GM23338 (cell line): ENCODE measurements at places on chromosomes 1 and 21.

- no peak overlapping the region for H3K4me3 ChIP-seq
- H3K36me3 ChIP-seq = no peaks in the 10 kb centered on the region
- DNase-seq = no peak
- no peak overlapping the region for H3K27ac ChIP-seq
Measured at GRCh38 chr1:222233444-222234158, 314.3 kb downstream of the HHIPL2 start.

- H3K4me3 ChIP-seq = no peak overlapping the region
- no peaks in the 10 kb centered on the region for H3K4me1 ChIP-seq
- H3K36me3 ChIP-seq = no peaks in the 10 kb centered on the region
- no peak for DNase-seq
- H3K27ac ChIP-seq = no peak overlapping the region
- no peaks in the 10 kb centered on the region for H3K27me3 ChIP-seq
Measured at GRCh38 chr1:53544728-53545515, 85.7 kb downstream of the DMRTB1 start.

- H3K27me3 ChIP-seq = no peaks in the 10 kb centered on the region
- H3K27ac ChIP-seq = 0 out of 2 replicates have a peak overlapping the region, but pooled peaks have one; percentile 74
- peak; percentile 74 for DNase-seq
Measured at GRCh38 chr1:156499194-156499841, 1.3 kb downstream of the MEF2D start.

- no peak for DNase-seq
- H3K27ac ChIP-seq = no peak overlapping the region
- no peaks in the 10 kb centered on the region; the same call in 1 of the 2 replicates for H3K4me1 ChIP-seq
- no peaks in the 10 kb centered on the region for H3K27me3 ChIP-seq
- H3K36me3 ChIP-seq = no peaks in the 10 kb centered on the region
- no peak overlapping the region for H3K4me3 ChIP-seq
Measured at GRCh38 chr21:29656504-29657239, 283.1 kb downstream of the GRIK1 start.

- H3K27me3 ChIP-seq = peaks cover 14% of the 10 kb centered on the region; the same call in 1 of the 2 replicates
- H3K4me1 ChIP-seq = 0 out of 2 replicates have a peak, but pooled peaks cover 4% of the 10 kb centered on the region
- H3K27ac ChIP-seq = no peak overlapping the region
- H3K4me3 ChIP-seq = no peak overlapping the region
- no peaks in the 10 kb centered on the region for H3K36me3 ChIP-seq
Measured at GRCh38 chr21:46664316-46664995, 29.0 kb downstream of the PRMT2 start.

- no peaks in the 10 kb centered on the region for H3K27me3 ChIP-seq
- DNase-seq = no peak
- H3K36me3 ChIP-seq = peaks cover 27% of the 10 kb centered on the region; the same call in 1 of the 2 replicates
- H3K4me1 ChIP-seq = no peaks in the 10 kb centered on the region
- H3K4me3 ChIP-seq = no peak overlapping the region
Measured at GRCh38 chr1:40232444-40232843, 15.3 kb upstream of the TMCO2 start.

DNA sequence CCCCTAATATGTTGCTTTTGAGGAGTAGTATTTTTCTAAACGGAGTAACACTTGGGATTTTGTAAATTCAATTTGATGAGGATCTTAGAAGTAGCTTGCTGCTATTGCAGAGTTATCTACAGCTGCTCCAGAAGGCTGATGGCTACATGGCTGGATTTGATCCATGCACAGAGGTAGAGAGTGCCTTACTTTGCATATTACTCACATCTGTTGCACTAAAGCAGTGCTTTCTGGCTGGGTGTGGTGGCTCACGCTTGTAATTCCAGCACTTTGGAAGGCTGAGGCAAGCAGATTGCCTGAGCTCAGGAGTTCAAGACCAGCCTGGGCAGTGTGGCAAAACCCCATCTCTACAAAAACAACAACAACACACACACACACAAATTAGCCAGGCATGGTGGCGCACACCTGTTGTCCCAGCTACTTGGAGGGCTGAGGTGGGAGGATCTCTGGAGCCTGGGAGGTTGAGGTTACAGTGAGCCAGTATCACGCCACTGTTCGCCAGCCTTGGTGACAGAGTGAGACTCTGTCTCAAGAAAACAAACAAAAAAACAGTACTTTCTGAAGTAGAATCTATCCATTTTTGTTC lies 24.6 kb downstream of the RALGPS2 start:
- no peak overlapping the region for H3K27ac ChIP-seq
- DNase-seq = no peak
- no peaks in the 10 kb centered on the region for H3K27me3 ChIP-seq
- H3K4me1 ChIP-seq = no peaks in the 10 kb centered on the region

DNA sequence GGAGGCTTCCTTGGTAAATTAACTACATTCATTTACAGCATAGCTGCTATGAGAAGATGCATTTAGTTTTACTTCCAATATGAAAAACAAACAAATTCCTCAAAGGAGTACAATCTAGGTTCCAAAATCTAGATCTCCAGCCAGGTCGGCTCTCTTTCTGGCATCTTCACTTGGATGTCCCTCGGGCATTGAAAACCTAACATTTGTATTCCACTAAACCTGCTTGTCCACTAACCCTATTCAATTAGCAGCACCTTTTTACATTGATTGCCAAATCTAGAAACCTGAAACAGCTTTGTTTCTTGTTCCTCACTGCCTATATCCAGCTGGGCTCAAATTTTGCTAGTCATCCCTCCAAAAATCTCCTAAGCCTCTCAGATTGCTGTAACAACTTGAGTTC lies 14.3 kb upstream of the CXADR start:
- H3K4me1 ChIP-seq = no peaks in the 10 kb centered on the region
- H3K4me3 ChIP-seq = no peak overlapping the region
- DNase-seq = no peak
- no peak overlapping the region for H3K27ac ChIP-seq
- H3K36me3 ChIP-seq = no peaks in the 10 kb centered on the region

- no peak for DNase-seq
- no peak overlapping the region for H3K4me3 ChIP-seq
- peaks cover 28% of the 10 kb centered on the region for H3K4me1 ChIP-seq
Measured at GRCh38 chr1:10685808-10686403, 110.5 kb downstream of the CASZ1 start.
